ENCODE measurements at places on chromosomes 5 and 9.
A peak's percentile ranks its signal among the peaks of the same experiment; 100 is the strongest.

DNA sequence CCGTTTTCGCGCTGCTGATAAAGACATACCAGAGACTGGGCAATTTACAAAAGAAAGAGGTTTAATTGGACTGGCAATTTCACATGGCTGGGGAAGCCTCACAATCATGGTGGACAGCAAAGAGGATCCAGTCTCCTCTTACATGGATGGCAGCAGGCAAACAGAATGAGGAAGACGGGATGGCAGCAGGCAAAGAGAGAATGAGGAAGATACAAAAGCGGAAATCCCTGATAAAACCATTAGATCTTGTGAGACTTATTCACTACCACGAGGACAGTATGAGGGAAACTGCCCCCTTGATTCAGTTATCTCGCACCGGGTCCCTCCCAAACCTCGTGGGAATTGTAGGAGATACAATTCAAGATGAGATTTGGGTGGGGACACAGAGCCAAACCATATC is 95.0 kb downstream of the OSTF1 start:
- no peak for DNase-seq

DNA sequence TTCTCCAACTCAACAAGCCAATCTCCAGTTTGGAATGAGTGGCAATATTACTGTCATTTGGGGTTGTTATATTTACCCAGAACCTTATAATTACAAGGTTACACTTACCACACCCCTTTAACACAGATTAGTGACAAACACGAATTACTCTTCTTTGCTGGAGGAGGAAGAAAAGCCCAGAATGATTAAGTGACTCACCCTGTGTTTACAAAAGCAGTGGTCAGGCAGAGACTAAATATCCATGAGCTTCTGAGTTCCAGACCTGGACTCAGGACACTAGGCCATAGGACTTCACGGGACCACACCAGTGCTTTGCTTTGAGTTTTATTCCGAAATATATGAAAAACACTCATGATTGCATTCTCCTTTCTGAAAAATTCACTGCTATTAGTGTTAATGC is 370.8 kb downstream of the TLE1 start:
- no peak for DNase-seq

- no peak for DNase-seq
These were observed 297.2 kb downstream of the MED10 start for GRCh38 chr5:6080930-6081726.

DNA sequence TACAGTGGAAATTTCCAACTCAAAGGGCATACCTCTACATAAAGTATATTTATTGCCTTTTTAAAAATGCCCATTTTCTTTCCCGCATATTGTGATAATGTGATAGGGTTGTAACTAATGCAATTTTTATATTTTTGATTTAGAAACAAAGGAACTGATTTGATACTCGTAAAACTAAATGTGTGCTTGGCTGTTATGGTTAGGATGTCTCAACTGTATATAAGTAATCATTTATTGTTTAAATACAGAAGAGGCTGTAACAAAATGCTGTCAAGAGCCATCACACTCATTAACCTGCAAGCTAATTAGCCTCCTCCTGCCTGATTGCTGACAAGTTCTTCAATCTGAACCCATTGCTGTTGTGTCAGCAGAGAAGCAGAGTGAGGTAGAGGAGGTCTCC is 149.2 kb downstream of the PBX3 start:
- peak; percentile 7 for DNase-seq

DNA sequence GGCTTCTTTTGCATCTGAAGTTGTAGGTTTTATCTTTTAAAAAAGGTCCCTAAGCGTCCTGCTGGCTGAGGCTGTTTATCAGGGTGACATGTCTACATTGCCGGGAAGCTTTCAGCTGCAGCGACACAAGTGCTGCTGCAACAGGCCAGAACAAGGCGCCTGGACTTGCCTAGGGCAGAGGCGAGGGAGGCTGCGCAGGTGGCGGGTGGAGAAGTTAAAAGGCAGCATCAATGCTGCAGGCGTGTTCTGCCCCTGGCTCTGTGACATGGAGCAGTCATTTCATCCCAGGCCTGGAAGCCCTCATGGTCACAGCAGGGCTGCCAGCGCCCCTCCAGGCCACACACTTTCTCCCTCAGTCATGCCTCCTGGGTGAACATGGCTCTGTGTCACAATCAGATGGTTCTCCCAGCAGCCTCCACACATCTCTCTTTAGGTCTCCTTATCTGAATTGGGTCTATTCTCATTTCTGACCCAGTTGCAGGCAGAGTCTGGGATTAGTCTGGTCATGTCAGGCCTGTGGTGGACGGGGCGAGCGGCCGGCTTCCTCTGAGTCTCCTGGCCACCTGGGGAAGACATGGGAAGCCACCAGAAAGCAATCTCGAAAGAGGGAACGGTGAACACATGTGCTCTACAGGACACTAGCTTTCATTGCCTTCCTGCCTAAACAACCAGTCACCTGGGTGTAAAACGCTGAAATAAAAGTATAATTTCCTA is 41.3 kb downstream of the IRX2 start:
- no peak for DNase-seq

GRCh38 chr5:57976506-57976905 is 483.4 kb downstream of the PLK2 start:
- DNase-seq, result no peak

DNA sequence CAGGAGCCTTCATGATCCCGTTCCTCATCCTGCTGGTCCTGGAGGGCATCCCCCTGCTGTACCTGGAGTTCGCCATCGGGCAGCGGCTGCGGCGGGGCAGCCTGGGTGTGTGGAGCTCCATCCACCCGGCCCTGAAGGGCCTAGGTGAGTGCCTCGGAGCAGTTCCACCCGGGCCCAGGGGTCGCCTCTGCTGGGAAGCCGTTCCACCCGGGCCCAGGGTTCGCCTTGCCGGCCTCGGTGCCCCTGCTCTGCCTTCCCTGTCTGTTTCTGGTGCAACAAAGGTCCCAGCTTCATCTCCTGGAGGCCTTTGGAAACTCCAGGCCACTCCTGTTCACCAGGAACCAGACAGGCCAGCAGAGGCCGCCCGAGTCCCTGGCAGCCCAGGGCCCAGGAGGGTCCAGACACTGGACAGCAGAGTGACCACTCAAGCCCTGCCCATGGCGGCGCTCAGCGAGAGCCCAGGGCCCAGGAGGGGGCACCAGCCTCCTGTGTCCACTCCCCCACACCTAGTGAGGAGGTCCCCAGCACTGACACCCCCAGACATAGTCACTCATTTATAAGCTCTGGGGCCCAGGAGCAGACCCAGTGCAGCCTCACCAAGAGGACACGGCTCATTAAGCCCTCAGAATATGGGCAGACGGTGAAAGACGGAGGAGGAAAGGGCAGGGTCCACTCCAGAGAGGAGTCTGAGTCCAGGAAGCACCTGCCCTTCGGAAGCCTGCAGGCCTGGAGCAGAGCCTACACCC is 7.5 kb downstream of the SLC6A19 start:
- peak; percentile 89 for DNase-seq

DNA sequence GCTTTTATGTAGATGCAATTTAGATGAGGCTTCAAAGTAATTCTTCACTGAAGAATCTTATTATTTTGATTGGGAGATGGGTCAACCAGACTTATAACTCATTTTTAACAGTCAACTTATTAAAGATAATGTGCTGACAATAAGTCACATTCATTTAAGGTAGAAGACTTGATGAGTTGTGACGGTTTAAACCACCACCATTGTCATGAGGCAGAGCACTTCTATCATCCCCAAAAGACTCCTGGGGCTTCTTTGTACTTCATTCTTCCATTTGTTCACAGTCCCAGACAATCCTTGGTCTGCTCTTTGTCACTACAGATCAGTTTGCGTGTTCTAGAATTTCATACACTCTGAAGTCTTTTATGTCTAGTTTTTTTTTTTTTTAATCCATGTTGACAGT is 346.1 kb downstream of the RASEF start:
- no peak for DNase-seq

DNA sequence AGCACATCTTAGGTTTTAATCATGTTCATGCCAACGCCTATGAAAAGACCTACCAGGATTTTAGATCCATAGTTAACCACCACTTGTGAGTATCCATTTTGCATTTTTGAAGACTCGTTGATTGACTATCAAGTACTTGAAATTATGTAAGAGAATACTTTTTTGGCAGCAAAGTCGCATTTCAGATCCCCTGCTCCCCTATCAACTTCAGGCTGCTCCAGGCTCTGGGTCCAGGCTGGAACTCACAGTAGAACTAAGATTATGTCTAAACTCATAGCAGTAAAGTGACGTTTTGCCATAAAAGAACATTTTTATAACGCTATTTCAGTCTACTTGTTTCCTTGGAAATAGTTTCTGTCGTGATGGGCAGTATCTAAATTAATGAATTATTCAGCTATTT is 267.7 kb downstream of the FANCC start:
- no peak for DNase-seq

GRCh38 chr5:58925627-58926540 is 343.0 kb downstream of the RAB3C start:
- peak; percentile 33 for DNase-seq

- no peak for DNase-seq
These were observed 44.9 kb upstream of the LIFR start for GRCh38 chr5:38601133-38601862.

GRCh38 chr5:79224286-79224984 is 11.5 kb upstream of the JMY start:
- no peak for DNase-seq

- no peak for DNase-seq
These were observed 59.5 kb downstream of the ADGRV1 start for GRCh38 chr5:90618071-90618470.

DNA sequence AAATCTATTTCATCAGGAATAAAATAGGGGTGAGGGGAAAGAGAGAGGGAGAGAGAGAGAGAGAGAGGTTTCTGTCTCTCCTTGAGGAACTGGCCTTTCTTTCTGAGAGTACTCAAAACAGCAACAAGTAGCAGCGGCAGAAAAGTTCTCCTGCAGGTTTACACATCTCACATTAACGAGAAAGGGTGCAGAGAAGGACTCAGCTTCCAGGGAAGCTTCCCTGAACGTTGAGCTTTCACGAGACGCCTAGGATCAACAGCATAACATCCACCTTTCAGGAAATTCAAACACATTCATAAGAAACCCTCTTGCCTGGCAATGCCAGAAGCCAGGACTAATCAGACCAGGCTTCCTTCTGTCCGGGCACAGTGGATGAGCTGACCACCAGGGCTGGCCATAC is 162.9 kb downstream of the ZDHHC21 start:
- DNase-seq, result peak; percentile 78

- DNase-seq, result no peak
These were observed 69.8 kb downstream of the SGCD start for GRCh38 chr5:156396830-156397081.

DNA sequence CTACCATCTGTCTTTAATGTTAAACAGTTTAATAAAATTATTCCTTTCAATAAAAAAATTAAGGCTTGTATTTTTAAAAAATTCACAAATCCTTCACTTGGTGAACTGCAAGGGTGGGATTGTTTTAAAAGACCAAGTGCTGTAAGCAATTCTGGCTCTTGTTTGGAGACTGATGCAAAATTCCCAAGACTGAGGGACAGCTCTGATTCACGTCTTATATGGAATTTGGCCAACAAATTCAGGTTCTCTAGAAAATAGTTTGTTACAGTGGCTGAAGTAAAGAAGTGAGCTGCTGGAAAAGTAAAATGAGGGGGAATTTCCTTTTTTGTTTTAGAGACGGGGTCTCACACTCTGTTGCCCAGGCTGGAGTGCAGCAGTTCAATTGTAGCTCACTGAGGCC is 58.3 kb downstream of the PRELID2 start:
- DNase-seq, result no peak

DNA sequence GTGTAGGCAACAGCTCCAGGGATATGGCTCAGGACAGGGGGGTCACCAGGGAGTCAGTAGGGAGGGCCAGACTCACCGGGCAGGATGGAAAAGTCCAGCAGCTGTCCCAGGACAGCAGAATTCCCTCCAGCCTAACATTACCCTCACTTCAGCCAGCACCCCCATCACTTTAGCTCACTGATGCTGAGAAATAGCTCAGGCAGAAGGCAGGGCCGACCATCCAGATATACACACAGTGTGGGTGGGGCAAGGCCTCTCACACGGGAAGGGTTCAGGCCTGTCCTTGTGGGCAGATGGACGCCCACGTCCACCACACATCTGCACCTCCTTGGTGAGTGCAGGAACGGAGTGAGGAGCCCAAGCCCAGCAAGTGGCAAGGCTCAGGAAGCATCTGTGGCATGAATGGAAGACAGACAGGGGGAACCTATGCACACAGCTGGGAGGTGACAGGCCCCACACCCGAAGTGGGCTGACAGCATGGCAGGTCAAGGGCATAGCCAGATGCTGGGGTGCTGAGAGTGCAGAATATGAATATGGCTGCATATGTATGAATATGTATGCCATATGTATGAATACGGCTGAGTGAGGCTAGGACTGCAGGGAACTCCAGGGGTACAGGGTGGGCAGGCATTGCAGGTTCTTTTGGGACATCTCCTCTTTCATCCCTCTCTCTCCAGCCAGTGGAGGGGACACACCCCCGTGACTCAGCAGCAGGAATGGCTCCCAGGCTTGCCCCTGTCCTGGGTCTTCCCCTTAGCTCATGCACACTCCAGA is 17.0 kb downstream of the BICD2 start:
- DNase-seq, result no peak

DNA sequence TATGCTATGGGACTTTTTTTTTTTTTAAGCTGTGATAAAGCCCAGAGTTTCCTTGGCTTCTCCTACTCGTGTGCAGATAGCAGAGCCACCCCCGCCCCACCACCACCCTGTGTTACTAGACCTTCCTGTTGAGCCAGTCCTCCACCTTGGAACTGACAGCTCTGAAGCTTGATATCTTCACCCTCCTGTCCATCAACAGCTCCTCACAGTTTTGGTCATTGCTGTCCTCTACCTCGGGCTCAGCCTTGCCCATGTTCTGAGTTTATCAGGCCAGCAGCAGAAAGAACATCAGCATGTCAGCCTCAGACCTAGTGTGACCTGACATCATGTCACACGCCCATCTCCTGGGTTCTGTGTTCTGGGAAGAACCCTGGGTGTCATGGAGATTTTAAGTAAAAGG is 167.1 kb upstream of the RAI14 start:
- DNase-seq, result no peak

DNA sequence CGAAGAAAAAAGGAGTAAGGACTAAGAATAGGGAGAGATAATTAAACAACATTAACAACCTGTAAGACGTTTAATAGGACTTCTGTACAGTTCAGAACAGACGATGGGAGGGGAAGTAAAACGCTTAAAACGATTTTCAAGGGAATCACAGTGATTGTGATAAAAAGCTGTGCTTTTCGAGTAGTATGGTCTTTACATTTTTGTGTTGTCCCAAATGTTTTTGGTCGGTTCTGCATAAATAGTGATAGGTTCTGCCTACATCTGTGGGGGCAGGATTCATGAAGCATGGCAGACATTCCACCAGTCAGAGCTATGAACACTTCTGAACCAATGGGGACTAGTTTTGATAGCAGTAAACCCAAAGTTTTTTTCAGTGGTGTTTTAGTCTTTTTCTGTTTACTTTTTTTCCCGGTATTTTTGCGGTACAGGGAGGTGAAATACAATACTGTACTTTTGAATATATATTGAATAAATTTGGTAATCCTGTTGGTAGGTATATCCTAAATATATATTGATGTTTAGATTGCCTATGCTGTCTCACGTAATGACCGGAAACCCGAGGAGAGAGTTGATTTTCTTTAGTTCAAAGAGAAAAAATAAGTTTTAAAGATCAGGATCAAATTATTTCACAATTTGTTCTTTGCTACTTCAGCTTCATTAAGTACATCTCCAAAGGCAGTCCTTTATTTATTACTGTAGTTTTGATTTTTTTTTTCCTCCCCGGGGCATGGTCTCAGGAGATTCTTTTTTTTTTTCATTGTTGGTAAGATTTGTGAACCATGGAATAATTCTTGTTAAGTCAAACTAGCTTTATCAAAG is 1.3 kb downstream of the ERBIN start:
- no peak for DNase-seq

All from NCI-H146 (cell line).